ENCODE measurements at places on chromosomes 1 and 21.

GRCh38 chr1:30606166-30606565, 117.2 kb downstream of the MATN1 start:
- no peak for DNase-seq

GRCh38 chr1:226571893-226572292, 23.3 kb downstream of the STUM start:
- no peak for DNase-seq

DNA sequence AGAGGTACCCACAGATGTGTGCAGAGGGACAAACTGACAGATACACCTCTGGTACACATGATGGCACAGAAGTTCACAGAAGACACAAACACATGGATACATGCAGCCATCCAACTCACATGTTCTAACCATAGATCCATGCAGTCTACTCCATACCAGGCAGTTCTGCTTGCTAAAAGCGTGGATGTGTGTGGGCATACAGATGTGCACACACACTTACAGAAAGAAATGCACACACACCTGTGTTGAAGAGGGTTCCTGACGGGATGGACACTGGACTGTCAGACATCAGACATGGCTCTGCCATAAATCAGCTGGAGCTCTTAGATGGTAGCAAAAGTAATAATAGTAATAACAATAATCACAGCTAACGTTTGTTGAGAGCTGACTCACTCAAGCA, 6.8 kb downstream of the CD52 start:
- DNase-seq: no peak

- DNase-seq: no peak
Observed at GRCh38 chr1:41160498-41161110, 81.5 kb downstream of the SCMH1 start.

- no peak for DNase-seq
Observed at GRCh38 chr1:34977858-34978257, 7.3 kb downstream of the TMEM35B start.

DNA sequence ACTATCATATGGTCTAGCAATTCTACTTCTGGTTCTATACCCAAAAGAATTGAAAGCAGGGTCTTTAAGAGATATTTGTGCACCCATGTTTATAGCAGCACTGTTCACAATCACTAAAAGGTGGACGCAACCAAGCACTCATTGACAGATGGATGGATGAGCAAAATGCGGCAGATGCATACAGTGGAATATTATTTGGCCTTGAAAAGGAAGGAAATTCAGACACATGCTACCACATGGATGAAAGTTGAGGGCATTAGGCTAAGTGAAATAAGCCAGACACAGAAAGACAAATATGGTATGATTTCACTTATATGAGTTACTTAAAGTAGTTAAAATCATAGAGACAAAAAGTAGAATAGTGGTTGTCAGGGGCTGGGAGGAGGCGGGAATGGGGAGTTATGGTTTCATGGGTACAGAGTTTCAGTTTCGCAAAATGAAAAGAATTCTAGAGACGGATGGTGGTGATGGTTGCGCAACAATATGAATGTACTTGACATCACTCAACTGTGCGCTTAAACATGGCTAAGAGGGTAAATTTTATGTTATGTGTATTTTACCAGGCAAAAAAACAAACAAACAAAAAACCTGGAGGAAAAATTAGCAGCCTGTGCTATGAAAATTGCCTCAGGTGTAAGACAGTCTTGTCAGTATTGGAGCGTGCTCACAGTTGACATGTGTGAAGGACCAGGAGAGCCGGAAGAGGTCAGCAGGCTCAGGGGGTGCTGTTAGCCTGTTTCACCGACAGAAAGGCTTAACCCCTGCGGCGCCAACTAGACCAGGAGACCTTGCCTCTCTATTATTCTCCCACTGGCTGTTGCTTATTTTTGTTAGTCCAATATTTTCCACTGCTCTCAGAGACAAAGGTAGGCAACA, 26.5 kb downstream of the CD247 start:
- DNase-seq: no peak

- no peak for DNase-seq
Observed at GRCh38 chr1:29500041-29500440, 263.7 kb downstream of the PTPRU start.

- DNase-seq: no peak
Observed at GRCh38 chr1:6235296-6235677, 477 bp downstream of the ICMT start.

DNA sequence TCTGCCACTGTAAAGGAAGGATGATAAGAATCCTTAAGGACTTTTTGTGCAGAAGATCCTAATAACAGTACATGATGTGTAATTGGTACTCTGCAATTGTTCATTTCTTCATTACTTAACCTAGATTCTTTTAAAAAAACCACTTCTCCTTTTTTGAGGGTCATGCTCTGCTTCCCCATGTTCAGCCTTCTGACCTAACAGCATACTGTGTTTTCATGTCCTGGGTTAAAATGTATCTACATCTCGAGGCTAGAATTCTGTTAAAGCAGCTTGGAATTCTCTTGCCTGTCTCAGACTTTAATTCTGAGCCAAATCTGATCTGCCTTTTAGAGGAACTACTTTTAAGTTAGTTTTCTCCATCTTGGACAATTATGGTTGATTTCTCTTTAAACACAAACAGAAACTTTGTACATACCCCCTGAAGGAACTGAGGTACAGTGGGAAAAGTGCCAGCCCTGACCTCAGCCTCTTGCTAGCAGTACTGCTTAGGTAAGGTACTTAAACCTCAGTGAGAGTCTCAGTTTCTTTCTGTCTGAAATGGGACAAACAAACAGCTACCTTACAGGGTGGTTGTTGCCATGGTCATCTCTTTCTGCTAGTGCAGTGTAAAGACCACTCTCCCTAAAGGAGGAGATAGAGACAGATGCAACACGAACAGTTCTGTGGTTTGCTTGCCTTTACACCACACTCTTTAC, 103.2 kb upstream of the DYNLT5 start:
- DNase-seq: no peak

DNA sequence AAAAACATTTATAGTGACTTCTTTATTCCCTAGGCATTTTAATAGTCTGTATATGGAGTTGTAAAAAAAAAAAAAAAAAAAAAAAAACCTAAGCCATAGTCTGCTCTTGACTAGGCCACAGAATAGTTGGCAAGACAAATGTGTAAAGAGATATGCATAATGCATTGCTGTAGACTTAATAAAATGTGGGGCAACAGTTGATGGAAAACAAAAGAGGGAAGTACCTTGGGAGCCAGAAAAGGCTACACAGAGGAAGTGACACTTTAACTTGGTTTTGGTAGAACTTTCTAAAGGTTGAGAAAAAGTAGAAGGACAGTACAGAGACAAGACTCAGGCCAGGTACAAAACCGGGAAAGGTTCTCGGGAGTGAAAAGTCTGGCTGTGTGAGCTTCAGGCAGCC, 802.9 kb upstream of the ADAMTS5 start:
- DNase-seq: no peak

DNA sequence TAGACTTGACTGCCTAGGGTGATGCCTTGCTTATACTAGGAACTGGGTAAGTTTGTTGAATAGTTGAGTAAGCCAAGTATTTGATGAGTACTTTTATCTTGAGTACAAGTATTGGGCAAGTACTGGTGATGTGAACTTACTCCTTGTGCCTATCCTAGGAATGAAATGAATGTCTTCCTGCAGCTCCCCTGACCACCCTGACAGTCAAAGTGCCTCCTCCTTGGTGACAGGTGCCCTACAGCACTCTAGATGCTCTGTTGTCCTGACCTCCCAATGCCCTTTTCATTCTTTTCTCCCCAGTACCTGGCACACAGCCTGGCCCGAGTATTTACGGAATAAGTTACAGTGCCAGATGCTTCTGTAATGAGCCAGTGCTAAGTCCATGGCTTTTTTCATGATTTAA, 25.5 kb downstream of the PCSK9 start:
- DNase-seq: peak; percentile 31

- no peak for DNase-seq
Observed at GRCh38 chr1:43703836-43704235, 3.5 kb upstream of the ST3GAL3 start.

DNA sequence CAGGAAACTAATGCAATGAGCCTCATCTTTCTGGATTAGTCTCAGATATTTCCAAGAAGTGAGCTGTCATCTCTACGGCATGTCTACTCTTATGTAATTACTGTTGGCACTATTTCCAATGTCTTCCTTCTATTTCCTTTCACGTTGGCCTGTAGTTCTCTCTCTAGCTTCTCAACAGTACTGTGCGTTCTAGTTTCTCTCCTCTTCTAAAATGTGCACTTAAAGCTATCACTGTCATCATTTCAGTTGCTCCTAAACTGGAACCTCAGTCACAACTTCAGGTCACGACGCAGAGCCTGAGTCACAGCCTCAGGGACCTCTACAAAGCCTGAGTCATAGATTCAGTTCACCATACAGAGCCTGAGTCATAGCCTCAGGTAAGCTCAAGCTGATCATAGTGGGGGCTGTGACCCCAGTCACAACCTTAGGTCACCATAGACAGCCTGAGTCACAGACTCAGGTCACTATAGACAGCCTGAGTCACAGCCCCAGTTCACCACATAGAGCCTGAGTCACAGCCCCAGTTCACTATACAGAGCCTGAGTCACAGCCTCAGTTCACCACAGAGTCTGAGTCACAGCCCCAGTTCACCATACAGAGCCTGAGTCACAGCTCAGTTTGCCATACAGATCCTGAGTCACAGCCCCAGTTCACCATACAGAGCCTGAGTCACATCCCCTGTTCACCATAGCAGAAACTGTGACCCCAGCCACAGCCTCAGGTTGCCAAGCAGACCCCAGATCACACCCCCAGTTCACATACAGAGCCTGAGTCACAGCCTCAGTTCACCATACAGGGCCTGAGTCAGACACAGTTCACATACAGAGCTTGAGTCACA, 13.0 kb downstream of the WNT9A start:
- peak; percentile 86 for DNase-seq

Measured in fibroblast of skin of scalp (primary cell).